Fibroblast of pulmonary artery (primary cell): ENCODE measurements at places on chromosomes 7 and 10.
A peak's percentile ranks its signal among the peaks of the same experiment; 100 is the strongest.

- peak; percentile 77 for DNase-seq
Observed at GRCh38 chr10:22230158-22230833, 12.5 kb upstream of the EBLN1 start.

DNA sequence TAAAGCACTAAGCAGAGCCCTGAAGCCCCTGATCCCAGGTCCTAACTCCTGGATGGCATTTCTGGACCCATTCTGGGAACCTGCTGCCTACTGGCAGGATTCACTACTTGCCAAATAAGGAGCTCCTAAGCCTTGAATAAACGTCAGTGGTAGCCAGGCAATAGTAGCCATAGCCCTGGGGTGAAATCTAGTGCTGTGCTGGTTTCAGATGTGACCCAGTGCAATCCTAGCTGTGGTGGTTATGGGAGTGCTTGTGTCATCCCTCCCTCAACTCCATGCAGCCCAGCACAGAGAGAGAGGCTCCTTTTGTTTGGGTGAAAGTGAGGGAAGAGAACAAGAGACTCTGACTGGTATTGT lies 43.7 kb downstream of the PCLO start:
- no peak for DNase-seq

- DNase-seq: peak; percentile 64
Observed at GRCh38 chr7:139602143-139602722, 78.7 kb downstream of the CLEC2L start.

DNA sequence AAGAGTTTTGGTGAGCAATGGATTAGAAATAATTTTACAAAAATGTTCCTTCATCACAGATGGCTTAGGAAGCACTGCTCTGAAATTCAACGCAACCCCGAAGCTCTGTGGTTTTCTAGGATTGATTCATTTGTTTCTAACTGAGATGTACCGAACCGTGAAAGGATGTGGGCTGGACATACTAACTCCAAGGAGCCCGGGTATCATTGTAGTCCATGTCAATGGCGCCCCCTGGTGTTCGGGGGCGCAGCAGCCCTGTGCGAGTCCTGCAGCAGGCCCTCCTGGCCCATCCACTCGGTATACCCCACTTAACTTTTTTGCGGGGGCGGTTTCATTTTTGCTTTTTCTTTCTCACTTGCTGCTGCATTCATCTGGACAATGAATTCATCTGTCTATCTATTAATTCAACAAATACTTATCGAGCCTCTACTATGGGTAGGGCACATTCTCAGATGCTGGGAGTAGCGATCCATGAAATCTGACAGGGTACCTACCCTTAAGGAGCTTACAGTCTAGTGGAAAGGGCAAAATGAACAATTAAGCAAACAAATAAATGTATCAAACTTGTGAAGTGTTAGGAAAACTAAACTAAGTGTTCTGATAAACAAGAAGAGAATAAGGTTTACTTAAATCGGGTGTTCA lies 25.2 kb upstream of the ITPRID1 start:
- DNase-seq: peak; percentile 17

DNA sequence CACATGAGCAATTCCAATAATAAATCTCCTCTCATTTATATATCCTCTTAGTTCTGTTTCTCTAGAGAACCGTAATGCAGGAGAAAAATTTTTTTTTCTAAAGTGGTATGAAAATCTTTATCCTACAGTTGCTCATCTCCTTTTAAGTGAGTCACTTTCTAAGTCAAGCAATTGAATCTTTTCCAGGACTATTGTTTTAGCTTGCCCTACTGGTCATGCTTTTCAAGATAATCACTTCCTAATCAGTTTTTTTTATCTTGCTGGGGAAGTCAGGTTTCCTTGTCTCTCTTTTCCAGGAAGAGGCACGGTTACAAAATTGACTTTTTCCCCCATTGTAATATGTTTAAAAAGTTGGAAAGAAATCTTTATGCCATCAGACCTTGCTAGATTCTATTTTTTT lies 44.0 kb downstream of the INPP5F start:
- peak; percentile 74 for DNase-seq

DNA sequence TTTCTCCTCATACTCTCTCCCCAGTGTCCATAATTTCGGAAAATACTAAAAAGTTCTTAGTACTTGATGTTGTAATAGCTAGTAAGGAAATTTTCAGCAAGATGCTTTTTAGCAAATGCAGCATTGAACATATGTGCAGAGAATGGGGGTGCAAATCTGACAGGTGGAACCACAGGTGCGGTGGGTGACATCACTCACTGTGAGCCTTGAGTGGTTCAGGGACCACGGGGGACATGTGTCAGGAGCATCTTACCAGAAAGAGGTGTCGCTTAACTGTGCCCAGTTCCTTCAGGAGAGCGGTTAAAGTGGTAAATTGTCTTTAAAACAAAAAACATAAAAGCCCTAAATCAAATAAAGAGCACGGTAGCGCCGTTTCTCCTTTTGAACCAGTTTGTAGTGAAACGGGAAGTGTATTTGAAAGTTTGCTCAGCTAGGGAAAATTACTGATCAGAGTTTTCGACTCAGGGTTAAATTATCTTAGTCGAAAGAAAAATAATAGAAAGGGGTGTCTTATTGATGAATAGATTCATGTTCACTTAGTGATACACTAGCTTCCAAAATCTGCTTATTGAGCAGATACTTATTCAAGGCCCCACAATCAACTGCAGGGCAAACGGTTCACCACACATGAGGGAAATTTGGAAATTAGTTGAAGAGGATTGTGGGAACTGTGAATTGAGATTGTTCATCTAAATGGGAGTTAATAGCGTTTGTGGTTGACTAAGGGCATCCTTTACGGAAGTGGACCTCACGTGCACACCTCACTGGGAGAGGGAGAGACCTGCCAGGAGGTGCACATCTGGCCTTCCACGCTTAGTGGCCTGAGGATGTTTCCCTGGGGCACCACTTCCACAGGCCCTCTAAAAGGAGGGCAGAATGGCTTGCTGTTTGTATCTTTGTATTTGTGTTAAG lies 12.7 kb downstream of the CUL1 start:
- DNase-seq: no peak
